Inflammatory macrophage treated with lipopolysaccharide for 4 hours (primary cell): ENCODE measurements at places on chromosomes 1 and 21.

DNA sequence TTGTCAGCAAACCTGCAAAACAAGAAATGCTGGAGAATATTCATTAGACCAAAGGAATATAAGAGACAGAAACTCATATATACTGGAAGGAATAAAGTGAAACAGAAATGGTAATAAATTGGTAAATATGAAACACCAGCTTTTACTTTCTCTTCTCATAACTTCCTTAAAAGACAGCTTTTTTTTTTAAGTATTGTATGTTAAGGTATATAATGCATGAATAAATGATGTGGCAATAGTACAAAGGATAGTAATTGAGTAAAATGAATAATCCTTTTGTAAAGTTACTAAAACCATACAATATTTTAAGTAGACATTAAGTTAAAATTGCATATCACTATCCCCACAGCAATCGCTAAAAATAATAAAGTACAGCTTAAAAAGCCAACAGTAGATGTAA lies 64.8 kb downstream of the TRIM33 start:
- peak; percentile 71 for DNase-seq

- peak; percentile 29 for DNase-seq
These were observed 48.4 kb upstream of the CD34 start for GRCh38 chr1:207959141-207959825.

DNA sequence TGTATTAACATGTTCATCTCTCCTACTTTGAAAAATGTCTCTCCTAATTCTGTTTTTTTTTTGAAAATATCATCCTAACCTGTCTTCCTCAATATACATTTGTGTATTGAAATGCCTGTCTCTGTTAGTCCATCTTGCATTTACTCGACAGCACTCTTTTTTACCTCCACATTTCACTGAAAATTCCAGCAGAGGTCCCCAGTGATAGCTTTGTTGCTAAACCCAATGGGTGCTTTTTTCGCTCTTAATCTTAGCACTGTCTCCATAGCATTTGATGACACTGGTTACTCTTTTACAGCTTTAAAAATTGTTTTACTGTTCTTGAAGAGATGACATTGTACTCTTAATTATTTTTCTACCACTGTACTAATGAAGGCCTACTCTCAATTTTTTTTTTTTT lies 10.8 kb downstream of the OSBPL9 start:
- DNase-seq, result peak; percentile 35

DNA sequence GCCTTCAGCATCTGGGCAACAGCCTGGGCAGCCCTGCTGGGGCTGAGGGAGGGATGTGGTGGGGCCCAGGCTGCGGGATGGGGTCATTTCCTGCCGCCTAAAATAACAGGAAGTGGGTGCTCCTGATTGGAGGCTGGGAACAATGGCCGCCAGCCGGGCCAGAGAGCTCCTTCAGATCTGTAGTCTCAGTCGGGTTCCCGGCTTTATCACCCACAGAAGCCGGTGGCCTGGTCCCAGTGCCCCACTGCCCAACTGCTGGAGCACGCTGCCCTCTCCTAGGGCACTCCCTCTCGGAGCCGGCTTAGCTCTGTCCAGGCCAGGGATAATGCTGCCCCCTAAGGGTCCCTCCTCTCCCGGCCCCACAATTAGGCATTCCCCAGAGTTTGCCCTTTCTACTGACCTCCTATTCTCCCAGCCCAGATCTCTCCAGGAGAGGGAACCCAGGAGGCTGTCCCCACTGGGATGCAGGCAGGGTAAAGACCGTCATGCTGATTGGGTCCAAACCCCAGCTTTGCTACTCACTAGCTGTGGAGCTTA lies 5.1 kb downstream of the MAP7D1 start:
- DNase-seq, result peak; percentile 74

GRCh38 chr1:38312753-38313152 lies 266.2 kb upstream of the POU3F1 start:
- no peak for DNase-seq

- peak; percentile 35 for DNase-seq
These were observed 59.1 kb downstream of the BCL9 start for GRCh38 chr1:147600119-147601111.
